ENCODE measurements at places on chromosomes 7 and 10. TPM values are rescaled to one million over a fixed set of nuclear protein-coding genes. Genes with fewer than 3 reads are reported as not detected.

CLCN1 gene
- 0.73 TPM for polyA plus RNA-seq

PRKCQ gene
- 6.6 TPM for polyA plus RNA-seq

CRYGN gene
- polyA plus RNA-seq = not detected

CNNM1 gene
- 0.01 TPM for polyA plus RNA-seq

THNSL1 gene
- 2.0 TPM for polyA plus RNA-seq

PNLIPRP3 gene
- polyA plus RNA-seq = not detected

ERVW-1 gene
- polyA plus RNA-seq = not detected

CARD11 gene
- polyA plus RNA-seq = 0.08 TPM

CAMK1D gene
- polyA plus RNA-seq = 0.39 TPM

FAM24B gene
- 0.46 TPM for polyA plus RNA-seq

SOSTDC1 gene
- polyA plus RNA-seq = not detected

HKDC1 gene
- not detected for polyA plus RNA-seq

SDK1 gene
- 0.62 TPM for polyA plus RNA-seq

HYAL4 gene
- 0.13 TPM for polyA plus RNA-seq

SLC25A28 gene
- polyA plus RNA-seq = 69.8 TPM

VSTM4 gene
- 1.0 TPM for polyA plus RNA-seq

GIMAP1 gene
- 3.5 TPM for polyA plus RNA-seq

CLEC5A gene
- polyA plus RNA-seq = 0.04 TPM

LAMB4 gene
- 0.01 TPM for polyA plus RNA-seq

Data from psoas muscle (tissue), 8 donors.